T-cell (primary cell): ENCODE measurements at places on chromosomes 13 and 19.

DNA sequence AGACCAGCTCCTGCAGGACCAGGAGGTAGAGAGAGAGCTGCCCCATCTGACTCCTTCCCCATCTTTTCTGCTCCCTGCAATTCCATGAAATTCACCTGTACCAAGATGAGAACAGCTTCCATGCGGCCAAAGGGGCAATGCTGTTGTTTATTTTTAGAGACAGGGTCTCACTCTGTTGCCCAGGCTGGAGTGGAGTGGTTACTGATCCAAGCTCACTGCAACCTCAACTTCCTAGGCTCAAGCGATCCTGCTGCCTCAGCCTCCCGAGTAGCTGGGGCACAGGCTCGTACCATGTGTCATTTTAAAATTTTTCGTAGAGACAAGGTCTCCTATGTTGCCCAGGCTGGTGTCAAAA, 3.6 kb upstream of the PLIN4 start:
- no peaks in the 10 kb centered on the region for H3K4me1 ChIP-seq
- H3K27ac ChIP-seq = no peak overlapping the region
- no peak overlapping the region for H3K4me3 ChIP-seq

GRCh38 chr19:1360818-1361461, 22.8 kb upstream of the NDUFS7 start:
- H3K36me3 ChIP-seq = peaks cover 32% of the 10 kb centered on the region
- no peaks in the 10 kb centered on the region for H3K27me3 ChIP-seq
- no peak for DNase-seq
- no peak overlapping the region for H3K27ac ChIP-seq
- peaks cover 13% of the 10 kb centered on the region for H3K4me1 ChIP-seq

GRCh38 chr19:33267706-33268105, 34.6 kb downstream of the CEBPA start:
- no peak for DNase-seq
- H3K27ac ChIP-seq = no peak overlapping the region
- H3K27me3 ChIP-seq = no peaks in the 10 kb centered on the region
- no peaks in the 10 kb centered on the region for H3K36me3 ChIP-seq

GRCh38 chr13:40911341-40911740, 107.8 kb downstream of the ELF1 start:
- H3K27ac ChIP-seq = no peak overlapping the region
- H3K4me3 ChIP-seq = no peak overlapping the region
- H3K27me3 ChIP-seq = no peaks in the 10 kb centered on the region
- H3K4me1 ChIP-seq = no peaks in the 10 kb centered on the region
- H3K36me3 ChIP-seq = no peaks in the 10 kb centered on the region
- no peak for DNase-seq

DNA sequence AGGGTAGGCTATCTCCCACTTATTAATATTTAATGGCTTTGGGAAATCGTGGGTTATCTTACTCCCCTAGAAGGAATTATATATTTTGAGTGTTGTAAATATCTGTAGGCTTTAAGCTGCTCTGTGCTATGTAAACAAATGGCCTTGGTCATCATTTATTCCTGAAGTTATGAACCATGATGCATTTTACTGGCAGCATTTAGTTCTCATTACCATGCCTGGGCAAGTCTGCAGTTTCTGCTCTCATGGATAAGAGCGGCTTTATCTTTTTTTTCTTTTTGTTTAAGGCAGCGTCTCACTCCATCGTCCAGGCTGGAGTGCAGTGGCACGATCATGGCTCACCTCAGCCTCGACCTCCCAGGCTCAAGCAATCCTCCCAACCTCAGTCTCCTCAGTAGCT, 156.1 kb downstream of the IRS2 start:
- no peaks in the 10 kb centered on the region for H3K36me3 ChIP-seq
- DNase-seq = no peak
- H3K4me1 ChIP-seq = no peaks in the 10 kb centered on the region
- no peak overlapping the region for H3K27ac ChIP-seq
- no peak overlapping the region for H3K4me3 ChIP-seq

GRCh38 chr13:105107781-105108180, 1427.7 kb downstream of the EFNB2 start:
- H3K27ac ChIP-seq = no peak overlapping the region
- H3K4me3 ChIP-seq = no peak overlapping the region
- no peak for DNase-seq
- H3K36me3 ChIP-seq = no peaks in the 10 kb centered on the region
- no peaks in the 10 kb centered on the region for H3K4me1 ChIP-seq

GRCh38 chr19:17576758-17577456, 21.5 kb downstream of the COLGALT1 start:
- H3K27me3 ChIP-seq = no peaks in the 10 kb centered on the region
- no peak for DNase-seq
- H3K4me1 ChIP-seq = peaks cover 5% of the 10 kb centered on the region
- peaks cover 19% of the 10 kb centered on the region for H3K36me3 ChIP-seq
- H3K4me3 ChIP-seq = no peak overlapping the region
- no peak overlapping the region for H3K27ac ChIP-seq

- H3K27me3 ChIP-seq = peaks cover 46% of the 10 kb centered on the region
- H3K4me3 ChIP-seq = no peak overlapping the region
- no peaks in the 10 kb centered on the region for H3K36me3 ChIP-seq
- no peak for DNase-seq
- no peak overlapping the region for H3K27ac ChIP-seq
- peaks cover 12% of the 10 kb centered on the region for H3K4me1 ChIP-seq
These were observed 3.5 kb upstream of the ZNF358 start for GRCh38 chr19:7512400-7512851.

DNA sequence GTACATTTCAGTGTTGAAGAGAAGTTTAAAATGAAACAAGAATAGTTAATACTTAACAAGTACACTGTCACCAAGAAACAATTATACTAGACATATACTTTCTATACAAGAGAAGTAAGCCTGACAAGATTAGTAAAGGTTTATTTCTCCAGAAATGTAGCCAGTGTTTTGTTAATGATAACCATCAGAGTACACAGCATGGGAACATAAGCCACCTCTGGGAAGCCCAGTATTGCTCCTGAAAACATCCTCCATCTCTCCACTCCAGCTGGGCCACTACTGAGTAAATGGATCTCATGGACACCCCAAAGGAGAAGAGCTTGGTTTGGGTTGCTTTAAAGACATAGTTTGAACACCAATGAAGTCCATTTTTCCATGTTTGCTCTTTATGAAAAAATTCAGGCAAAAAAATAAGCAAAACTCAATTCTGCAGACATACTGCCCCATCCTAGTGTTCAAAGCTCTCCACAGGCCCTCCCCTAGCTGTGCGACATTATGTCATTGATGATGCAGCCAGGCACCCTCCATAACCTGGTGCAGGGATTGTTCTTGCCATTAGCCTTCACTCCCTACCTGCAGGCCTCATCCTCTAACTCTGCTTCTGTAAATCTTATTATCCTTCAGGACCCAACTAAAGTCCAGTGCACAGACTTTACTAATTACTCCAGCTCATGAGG, 61.9 kb downstream of the LHFPL6 start:
- no peak overlapping the region for H3K4me3 ChIP-seq
- H3K36me3 ChIP-seq = no peaks in the 10 kb centered on the region
- H3K27ac ChIP-seq = no peak overlapping the region
- H3K4me1 ChIP-seq = no peaks in the 10 kb centered on the region
- no peaks in the 10 kb centered on the region for H3K27me3 ChIP-seq

DNA sequence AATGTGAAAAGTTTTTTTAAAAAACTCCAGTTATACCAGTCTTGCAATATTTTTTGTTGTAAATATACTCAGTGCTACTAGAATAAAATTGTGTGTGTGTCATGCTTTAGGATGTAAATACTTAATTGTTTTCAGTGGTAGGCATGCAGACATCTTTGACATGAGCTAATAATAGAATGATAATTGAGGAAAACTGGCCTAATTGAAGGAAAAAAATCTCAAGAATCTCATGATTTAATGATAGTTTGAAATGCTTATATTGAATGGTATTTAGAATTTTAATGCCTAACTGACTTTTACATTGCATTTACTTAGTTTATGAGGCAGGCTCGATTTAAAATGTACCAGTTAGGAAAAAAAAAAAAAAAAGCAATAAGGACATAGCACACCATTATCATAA, 3.2 kb upstream of the MAB21L1 start:
- DNase-seq = no peak
- no peaks in the 10 kb centered on the region for H3K36me3 ChIP-seq
- no peak overlapping the region for H3K27ac ChIP-seq

GRCh38 chr13:52070929-52071523, 46.5 kb downstream of the UTP14C start:
- H3K4me3 ChIP-seq = no peak overlapping the region
- no peaks in the 10 kb centered on the region for H3K36me3 ChIP-seq
- no peaks in the 10 kb centered on the region for H3K4me1 ChIP-seq
- peaks cover 5% of the 10 kb centered on the region for H3K27me3 ChIP-seq
- DNase-seq = no peak

DNA sequence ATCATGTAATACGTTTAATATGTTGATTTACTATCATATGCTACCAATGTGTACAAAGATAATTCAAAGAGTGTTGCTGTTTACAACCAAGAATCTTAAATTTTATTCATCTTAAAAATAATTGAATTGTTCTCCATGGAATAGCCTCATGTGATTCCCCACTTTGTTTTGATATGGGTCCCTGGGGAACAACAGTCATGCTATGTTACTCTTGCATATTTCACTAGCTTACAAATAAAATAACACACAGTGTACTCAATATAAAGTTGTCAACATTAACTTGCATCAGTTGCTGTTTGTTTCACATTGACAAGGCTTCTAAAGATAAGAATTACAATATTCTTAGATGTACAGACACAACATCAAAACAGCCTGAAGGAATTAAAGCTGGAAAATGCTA, 2.3 kb downstream of the ENOX1 start:
- no peak overlapping the region for H3K27ac ChIP-seq
- H3K4me3 ChIP-seq = no peak overlapping the region
- H3K4me1 ChIP-seq = no peaks in the 10 kb centered on the region
- H3K36me3 ChIP-seq = no peaks in the 10 kb centered on the region
- DNase-seq = no peak

- no peak for DNase-seq
- peaks cover 5% of the 10 kb centered on the region for H3K36me3 ChIP-seq
- no peak overlapping the region for H3K27ac ChIP-seq
- H3K4me3 ChIP-seq = no peak overlapping the region
These were observed 19.5 kb downstream of the NUFIP1 start for GRCh38 chr13:44969551-44970484.

- no peaks in the 10 kb centered on the region for H3K27me3 ChIP-seq
- no peaks in the 10 kb centered on the region for H3K36me3 ChIP-seq
- no peak for DNase-seq
- no peak overlapping the region for H3K27ac ChIP-seq
- no peaks in the 10 kb centered on the region for H3K4me1 ChIP-seq
These were observed 159.0 kb downstream of the PAN3 start for GRCh38 chr13:28297341-28297740.

- H3K27me3 ChIP-seq = no peaks in the 10 kb centered on the region
- H3K36me3 ChIP-seq = no peaks in the 10 kb centered on the region
- no peak overlapping the region for H3K4me3 ChIP-seq
- peaks cover 8% of the 10 kb centered on the region for H3K4me1 ChIP-seq
These were observed 45.8 kb downstream of the GGACT start for GRCh38 chr13:100542826-100543156.

GRCh38 chr13:95676105-95676761, 706 bp upstream of the DNAJC3 start:
- DNase-seq = peak; percentile 16
- peak overlapping the region; percentile 97 for H3K4me3 ChIP-seq
- peak overlapping the region; percentile 80 for H3K27ac ChIP-seq
- no peaks in the 10 kb centered on the region for H3K27me3 ChIP-seq

DNA sequence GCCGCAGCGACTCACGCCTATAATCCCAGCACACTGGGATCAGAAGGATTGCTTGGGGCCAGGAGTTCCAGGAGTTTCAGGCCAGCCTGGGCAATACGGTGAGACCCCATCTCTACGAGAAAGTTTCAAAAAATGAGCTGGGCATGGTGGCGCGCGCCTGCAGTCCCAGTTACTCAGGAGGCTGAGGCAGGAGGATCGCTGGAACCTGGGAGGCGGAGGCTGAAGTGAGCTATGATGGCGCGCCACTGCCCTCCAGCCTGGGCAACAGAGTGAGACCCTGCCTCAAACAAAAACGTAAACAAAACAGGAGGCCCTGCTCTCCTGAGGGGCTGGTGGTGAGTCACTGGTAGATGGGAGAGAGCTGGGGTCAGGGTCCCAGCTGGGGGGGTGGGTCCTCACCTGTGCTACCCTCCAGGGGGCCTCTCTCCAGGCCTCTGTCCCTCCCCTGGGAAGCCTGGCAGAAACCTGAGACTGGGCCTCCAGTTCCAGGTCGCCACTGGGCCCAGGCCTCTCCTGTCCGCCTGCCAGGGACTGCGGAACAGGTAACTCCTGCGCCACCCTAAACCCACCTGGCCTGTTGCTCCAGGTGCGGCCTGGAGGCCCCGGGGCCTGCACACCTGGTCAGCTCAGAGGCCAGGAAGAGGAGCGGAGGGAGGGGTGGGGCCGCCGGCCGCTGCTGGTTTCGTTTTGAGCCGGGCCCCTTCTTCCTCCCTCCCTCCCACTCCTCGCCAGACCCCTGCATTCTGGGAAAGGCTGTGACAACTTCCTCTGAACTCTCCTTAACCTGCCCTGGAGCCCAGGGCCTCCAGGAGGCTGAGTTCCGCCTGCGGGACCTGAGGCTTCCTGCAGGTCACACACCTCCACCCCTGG, 17.2 kb upstream of the ZBTB7A start:
- peaks cover 35% of the 10 kb centered on the region for H3K4me1 ChIP-seq
- no peak for DNase-seq
- peak overlapping the region; percentile 83 for H3K27ac ChIP-seq
- H3K36me3 ChIP-seq = no peaks in the 10 kb centered on the region

- peaks cover 2% of the 10 kb centered on the region for H3K27me3 ChIP-seq
- DNase-seq = peak; percentile 77
- peak overlapping the region; percentile 30 for H3K4me3 ChIP-seq
- H3K4me1 ChIP-seq = peaks cover 13% of the 10 kb centered on the region
- no peak overlapping the region for H3K27ac ChIP-seq
- no peaks in the 10 kb centered on the region for H3K36me3 ChIP-seq
These were observed 19.0 kb downstream of the MRPS12 start for GRCh38 chr19:38949580-38950367.

DNA sequence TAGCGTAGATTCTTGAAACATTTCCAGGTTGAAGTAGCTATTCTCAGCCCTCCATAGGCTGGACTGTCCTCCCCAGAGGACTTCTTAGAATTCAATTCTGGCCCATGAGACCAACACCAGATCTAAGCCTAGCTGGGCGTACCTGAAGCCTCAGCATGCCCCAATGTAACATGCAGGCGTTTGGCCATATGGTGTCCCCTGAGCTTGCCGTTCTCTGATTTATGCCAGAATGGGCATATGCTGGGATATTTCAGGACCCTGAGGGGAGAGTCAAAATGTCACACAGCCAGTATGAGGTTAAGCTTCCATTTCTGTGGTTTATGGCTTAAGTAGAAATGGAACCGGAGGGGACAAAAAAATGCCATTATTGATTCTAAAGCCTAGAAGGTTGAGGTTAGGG, 317.7 kb upstream of the OBI1 start:
- no peak for DNase-seq
- H3K36me3 ChIP-seq = no peaks in the 10 kb centered on the region
- no peak overlapping the region for H3K27ac ChIP-seq
- no peaks in the 10 kb centered on the region for H3K27me3 ChIP-seq
- no peak overlapping the region for H3K4me3 ChIP-seq
- no peaks in the 10 kb centered on the region for H3K4me1 ChIP-seq

GRCh38 chr19:46537136-46538097, 41.8 kb upstream of the PNMA8B start:
- no peak overlapping the region for H3K27ac ChIP-seq
- H3K4me1 ChIP-seq = no peaks in the 10 kb centered on the region
- no peak overlapping the region for H3K4me3 ChIP-seq
- no peaks in the 10 kb centered on the region for H3K36me3 ChIP-seq
